Skeletal muscle cell (primary cell): ENCODE measurements at places on chromosomes 12 and 14.

DNA sequence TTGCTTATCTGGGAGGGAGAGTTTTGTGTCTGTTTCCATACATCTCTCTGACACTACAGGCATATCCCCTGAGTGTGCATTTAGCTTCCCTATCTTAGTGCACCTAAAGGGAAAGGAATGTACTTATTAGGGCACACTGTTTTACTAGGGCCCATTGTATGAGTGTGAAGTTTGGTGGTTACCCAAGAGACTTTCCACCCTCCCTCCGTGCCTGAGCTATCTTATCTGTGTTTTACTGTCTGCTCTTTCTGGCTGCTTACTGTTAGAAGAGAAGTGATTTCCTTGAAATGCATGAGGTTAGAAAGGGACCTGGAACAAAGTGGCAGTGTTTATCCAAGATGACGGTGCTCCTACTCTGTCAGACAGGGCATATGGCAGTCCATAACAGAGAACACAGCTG is 8.5 kb upstream of the SVOP start:
- no peak for DNase-seq

DNA sequence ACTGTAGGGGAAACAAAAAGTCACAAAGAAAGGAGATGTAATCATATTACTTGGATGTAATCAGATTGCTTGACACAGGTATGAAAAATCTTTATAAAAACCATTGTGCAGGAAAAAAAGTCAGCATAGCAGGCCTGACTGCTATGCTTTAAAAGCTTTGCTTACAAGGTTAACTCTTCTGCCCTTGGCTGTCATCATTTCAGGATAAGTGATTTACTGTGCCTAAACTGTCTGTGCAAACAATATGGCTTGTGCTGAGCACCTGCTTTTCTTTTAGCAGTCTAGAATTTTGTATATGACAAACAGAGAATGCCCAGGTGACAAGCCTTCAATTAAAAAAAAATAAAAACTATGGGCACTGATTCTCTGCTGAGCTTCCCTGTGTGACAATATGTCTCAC is 63.8 kb upstream of the PLEKHG7 start:
- DNase-seq, result no peak

DNA sequence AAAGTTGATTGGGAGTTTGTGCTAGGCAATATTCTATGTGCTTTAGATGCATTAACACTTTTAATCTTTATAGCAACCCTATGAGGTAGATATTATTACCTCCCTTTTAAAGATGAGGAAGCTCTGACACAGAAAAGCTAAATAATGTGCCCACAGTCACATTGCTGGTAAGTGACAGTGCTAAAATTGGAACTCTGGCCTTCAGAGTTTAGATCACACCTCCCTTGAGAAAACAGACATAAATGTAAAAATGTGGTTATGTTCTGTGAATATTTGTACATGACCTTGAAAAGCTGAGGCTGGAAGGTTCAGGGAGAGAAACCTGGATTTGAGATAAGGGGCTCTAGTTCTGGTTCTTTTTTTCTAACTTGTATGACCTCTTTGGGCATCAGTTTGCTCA is 1.9 kb downstream of the ABHD4 start:
- DNase-seq, result no peak

DNA sequence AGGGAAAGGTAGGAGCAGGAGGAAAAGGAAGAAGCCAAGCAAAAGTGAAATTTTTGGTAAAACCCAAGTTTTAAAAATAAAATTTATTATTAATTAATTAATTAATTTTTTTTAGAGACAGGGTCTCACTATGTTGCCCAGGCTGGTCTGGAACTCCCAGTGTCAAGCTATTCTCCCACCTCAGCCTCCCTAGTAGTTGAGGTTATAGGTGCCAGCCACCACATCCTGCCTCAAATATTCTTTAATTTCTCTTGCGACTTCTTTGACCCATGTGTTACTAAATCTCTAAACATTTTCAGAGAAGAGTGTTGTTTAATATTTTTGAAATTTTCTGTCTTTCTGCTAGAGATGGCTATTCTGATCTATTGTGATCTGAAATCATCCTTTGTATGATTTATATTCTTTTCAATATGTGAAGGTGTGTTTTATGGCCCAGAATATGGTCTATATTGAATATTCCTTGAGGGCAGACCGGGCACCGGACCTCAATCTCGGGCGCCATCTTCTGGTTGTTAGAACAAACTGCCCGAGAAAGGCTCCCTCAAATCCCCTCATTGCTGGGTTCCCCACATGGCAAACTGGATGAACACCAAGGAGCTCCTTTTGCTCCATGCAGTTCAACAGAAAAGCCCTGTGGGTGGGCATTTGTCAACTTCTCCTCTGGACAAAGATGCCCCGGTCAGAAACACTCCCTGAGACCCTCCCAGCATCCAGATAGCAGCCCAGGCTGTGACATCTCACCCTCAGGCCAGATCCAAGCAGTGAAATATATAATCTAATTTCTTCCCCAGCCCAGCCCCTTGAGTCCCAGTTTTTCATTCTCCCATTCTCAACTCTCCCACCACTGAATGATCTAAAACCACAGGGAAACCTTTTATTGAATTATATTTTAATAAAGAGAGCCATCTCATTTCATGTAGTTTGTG is 110.5 kb downstream of the ASCL4 start:
- DNase-seq, result peak; percentile 7

DNA sequence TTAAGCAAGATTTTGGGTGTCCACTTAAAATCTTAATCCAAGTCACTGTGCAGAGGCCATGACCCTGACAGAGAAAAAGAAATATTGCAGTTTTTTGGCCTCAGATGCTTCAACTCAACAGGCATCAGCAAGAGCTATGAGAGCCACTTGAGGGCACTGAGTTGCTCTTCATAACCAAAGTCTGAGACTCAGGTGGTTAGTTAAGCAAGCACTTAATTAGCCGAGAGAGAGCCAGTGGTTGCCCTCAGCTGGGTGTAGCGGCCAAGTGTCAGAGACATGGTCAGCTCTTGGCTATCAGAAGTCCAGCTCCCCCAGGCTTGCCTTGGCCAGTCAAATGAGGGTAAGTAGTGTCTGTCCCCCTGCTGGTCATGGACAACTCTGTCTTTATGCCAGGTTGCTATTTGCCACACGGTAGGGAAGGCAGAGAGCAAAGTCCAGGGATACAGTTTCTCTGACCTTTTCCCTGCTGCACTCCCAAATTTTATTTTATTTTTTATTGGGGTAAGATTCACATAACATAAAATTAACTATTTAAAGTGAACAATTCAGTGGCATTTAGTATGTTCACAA is 9.0 kb upstream of the KRT71 start:
- no peak for DNase-seq

DNA sequence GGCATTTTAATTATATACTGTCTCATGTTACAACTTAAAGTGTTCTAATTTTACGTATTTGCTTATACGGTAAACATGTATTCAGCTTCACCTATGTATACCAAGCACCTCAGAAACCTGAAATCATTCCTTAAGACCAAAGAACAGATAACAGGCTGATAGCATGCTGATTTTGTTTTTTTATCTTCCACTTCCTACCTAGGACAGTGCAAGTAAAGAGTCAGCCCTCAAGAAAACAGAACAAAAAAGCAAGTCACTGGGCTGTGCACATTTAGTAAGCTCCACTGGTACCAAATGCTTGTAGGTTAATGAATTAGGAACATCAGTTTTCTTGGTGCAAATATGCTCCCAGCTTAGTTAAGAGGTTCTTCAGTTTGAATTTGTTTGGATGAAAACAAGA is 611.3 kb downstream of the VRK1 start:
- no peak for DNase-seq

GRCh38 chr12:128980623-128981022 is 127.3 kb downstream of the GLT1D1 start:
- no peak for DNase-seq

DNA sequence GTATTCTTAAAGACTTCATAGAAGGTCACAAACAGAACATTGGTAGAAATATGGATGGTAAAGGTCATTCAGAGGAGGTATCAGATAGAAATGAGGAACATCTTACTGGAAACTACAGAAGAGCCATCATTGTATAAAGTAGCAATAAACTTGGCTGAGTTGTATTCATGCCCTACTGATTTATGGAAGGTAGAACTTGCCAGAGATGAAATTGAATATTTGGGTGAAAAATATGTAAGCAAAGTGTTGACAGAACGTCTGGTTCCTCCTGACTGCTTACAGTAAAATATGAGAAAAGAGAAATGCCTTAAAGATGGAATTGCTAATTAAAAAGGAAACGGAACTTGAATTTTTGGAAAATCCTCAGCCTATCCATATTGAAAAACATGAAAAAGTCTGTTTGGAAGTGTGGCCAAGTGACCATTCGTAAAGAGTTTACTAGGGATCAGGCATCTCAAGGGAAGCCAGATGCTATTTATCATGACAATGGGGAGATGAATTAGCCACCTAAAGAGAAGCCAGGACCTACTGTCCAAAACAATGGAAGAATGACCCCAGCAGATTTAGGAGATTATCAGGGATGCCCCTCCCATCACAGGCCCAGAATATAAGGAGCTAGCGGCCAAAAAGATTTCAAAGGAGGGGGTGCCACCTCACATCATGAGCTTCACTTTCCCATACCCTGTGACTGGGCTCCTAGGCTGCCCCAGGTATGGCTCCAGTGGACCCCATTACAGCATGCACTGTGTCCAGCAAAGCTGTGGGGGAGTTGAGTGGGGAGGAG is 189.3 kb downstream of the ITPR2 start:
- no peak for DNase-seq
